NCI-H69 (cell line): ENCODE measurements at places on chromosomes 11 and 22.

DNA sequence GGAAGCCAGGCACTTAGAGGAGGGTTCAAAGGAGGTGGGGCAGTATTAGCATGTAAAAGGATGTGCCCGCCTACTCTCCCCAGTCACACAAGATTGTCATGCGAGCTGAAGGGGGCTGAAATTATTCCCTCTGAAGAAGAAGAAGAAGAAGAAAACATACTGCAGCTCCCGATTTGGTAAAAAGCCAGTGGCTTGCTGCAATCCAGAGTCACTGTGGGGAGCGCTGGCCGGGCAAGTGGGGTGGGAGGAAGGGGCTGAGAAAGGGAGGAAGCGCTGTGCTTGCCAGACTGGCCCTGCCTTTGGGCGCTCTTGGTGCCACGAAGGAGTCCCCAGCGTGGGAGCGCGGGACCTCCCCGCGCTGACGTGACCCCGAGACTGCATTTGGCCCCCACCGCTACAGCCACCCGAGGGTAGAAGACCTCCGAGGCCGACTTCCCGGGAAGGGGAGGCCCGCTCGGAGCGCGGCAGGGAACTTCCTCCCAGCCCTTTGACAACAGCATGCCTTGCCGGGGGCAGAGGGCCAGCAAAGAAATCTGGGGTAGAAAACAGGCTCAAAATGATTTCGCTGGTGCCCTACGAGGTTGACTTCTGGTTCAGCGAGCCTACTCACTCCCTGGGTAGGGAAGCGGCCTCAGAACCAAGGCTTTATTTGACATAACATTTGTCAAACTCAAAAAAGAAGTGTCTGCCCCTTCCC lies 906.3 kb downstream of the DLG2 start:
- DNase-seq, result peak; percentile 55

DNA sequence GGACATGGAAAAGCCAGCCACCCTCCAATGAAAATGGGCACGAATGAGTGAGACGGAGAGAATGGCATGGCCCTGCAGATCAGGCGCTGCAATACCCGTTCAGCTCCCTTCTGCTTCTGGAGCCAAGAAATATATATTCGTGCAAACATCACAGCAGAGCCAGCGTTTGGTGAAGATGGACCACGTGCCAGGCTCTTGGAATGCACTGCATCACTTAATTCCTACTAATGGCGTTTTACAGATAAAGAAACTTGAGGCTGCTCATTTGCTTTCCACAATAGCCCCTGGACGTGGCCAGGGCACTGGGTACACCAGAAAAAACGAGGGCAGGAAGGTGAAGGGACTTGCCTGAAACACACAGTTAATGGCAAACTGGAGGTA lies 1.6 kb upstream of the FXYD2 start:
- no peak for DNase-seq

- DNase-seq, result no peak
Observed at GRCh38 chr11:90747057-90747456, 524.2 kb upstream of the CHORDC1 start.

DNA sequence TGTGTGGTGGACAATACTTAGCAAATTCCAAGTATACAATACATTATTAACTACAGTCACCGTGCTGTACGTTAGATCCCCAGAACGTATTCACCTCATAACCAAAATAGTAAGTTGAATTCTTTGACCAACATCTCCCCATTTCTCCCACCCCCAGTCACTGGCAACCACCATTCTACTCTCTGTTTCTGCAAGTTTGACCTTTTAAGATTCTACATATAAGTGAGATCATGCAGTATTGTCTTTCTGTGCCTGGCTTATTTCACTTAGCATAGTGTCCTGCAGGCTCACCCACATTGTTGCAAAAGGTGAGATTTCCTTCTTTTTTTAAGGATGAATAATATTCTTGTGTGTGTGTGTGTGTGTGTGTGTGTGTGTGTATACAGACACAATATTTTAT lies 59.1 kb downstream of the IRAG1 start:
- DNase-seq, result no peak

- no peak for DNase-seq
Observed at GRCh38 chr22:41343717-41344116, 38.0 kb upstream of the TEF start.

GRCh38 chr11:70176940-70177689 lies 26.0 kb upstream of the FADD start:
- peak; percentile 45 for DNase-seq

- no peak for DNase-seq
Observed at GRCh38 chr22:40491990-40492631, 121.7 kb downstream of the SGSM3 start.

DNA sequence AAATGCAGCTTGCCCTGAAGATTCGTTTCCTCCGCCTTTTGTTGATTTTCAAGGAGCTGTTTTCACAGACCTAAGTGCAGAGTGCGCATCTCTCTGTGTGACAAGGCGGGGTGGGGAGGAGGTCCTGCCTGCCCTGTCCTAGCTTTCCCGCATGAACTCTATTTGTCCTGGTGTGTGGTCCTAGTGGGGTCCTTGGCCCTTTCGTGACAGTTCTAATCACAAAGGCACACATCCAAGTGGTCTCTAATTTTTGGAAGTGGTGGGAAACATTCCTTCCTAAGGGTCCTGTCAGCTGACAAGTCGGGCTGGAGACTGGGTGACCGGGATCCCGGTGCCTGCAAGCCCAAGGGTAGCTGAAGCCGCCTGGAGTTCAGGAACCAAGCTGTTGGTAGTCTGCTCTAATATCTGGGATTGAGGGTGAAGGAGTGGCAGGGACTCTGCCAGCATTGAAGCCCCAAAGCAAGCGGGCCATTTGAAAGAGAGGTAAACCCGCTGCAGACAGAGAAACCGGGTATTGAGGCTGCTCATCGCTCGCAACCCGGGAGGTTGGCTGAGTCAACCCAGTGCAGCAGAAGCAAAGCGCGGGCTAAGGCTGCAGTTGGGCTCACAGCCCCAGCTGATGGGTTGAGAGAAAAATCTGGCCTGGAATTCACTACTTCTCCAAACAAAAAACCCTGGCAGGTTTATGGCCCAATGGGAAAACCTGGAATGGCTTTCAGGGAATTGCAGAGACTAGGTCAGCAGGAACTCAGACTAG lies 28.1 kb upstream of the FBXO3 start:
- DNase-seq, result peak; percentile 97

- DNase-seq, result no peak
Observed at GRCh38 chr11:35529971-35530495, 4.6 kb upstream of the PAMR1 start.

GRCh38 chr22:30250661-30251267 lies 4.2 kb upstream of the LIF start:
- no peak for DNase-seq

GRCh38 chr11:122721964-122722266 lies 66.4 kb downstream of the UBASH3B start:
- DNase-seq, result no peak
